RWPE2 (cell line): ENCODE measurements at places on chromosomes 5 and 9.

GRCh38 chr9:108100571-108100970 lies 611.0 kb upstream of the KLF4 start:
- no peak overlapping the region for H3K27ac ChIP-seq
- DNase-seq, result no peak
- H3K36me3 ChIP-seq, result no peaks in the 10 kb centered on the region
- no peaks in the 10 kb centered on the region for H3K27me3 ChIP-seq

DNA sequence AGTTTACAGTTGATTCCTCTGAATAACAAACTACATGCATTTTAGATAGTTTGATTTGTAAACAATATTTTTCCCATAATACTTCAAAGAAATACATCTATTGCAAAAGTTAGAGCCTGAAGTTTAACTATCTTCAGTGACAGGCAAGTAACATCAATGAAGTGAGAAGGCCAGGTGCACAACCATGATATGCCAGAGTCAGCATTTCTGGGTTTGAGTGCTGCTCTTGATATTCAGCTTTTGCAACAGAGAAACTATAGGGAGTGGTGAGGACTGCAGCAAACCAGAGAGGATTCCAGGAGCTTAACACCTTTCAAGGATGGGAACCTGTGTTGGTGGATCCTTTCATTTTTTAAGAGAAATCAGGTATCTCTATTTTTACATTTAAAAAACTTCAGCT lies 79.4 kb upstream of the RASEF start:
- H3K27ac ChIP-seq, result no peak overlapping the region
- H3K27me3 ChIP-seq, result no peaks in the 10 kb centered on the region
- no peak overlapping the region for H3K4me3 ChIP-seq
- H3K4me1 ChIP-seq, result no peaks in the 10 kb centered on the region

GRCh38 chr5:65876970-65877369 lies 49.4 kb upstream of the ERBIN start:
- H3K27me3 ChIP-seq, result no peaks in the 10 kb centered on the region
- no peak overlapping the region for H3K4me3 ChIP-seq
- no peak overlapping the region for H3K27ac ChIP-seq
- DNase-seq, result no peak

DNA sequence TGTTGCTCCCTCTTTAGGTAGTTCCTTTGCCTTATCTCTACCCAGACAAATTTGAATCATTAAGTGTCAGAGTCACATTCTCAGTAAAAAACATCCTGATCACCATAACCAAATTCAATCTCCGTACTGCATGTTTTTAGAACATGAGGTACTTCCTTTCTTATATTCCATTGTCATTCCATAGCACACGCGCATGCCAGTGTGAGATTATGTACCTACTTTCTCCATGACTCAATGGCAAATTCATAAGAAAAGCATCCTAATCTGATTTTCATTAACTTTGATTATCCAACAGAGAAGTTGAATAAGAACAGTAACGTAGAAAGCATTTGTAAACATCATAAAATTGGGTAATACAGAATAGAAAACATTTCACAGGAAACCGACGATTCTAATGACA lies 1118.6 kb upstream of the CDH9 start:
- no peak overlapping the region for H3K4me3 ChIP-seq
- DNase-seq, result no peak
- H3K27me3 ChIP-seq, result no peaks in the 10 kb centered on the region
- H3K27ac ChIP-seq, result no peak overlapping the region
- H3K36me3 ChIP-seq, result no peaks in the 10 kb centered on the region

GRCh38 chr9:17744786-17745185 lies 165.9 kb downstream of the SH3GL2 start:
- no peak overlapping the region for H3K4me3 ChIP-seq
- H3K36me3 ChIP-seq, result no peaks in the 10 kb centered on the region
- no peak for DNase-seq
- H3K27me3 ChIP-seq, result no peaks in the 10 kb centered on the region
- H3K4me1 ChIP-seq, result no peaks in the 10 kb centered on the region
- H3K27ac ChIP-seq, result no peak overlapping the region

DNA sequence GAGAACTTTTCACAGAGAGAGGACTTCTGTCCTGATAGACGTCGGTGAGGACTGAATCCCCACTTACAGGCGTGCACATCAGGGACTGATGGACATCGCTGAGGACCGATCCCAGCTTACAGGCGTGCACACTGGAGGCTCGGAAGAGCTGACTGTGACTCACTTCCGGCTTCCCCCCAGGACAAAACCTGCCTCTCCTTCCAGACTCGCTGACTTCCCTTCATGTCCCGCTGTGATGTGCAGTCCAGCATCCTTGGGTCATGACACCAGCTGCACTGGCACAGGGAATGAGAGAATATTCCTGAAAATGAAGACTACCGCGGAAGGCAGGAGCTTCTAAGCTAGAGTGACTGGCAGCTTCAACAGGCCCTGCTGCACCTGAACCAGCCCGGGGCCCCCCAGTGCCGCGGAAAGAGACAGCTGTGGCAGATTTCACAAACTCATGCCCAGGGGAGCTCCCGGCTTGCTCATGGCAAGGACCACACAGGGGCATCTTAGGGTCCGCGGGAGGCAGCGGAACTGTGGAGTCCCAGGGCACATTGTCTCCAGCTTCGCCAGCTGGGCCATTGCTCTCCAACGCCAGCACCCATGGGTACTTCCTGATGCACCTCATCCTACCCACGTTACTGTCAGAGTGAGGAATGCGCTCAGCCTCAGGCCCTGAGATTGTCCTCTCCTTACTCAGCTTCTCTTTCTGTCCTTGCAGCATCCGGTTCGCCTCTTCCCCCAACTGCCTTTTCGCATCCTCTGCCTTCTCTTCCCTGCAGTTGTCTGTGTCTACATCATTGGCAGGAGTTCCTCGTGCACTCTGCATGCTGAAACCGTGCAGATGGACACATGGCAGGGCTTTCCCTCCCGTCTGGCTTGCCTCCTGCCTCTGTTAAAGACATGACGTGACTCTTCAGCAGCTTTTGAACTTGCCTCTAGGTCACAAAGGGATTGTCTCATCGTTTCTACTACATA lies 29.5 kb downstream of the SURF6 start:
- no peaks in the 10 kb centered on the region for H3K36me3 ChIP-seq
- H3K4me1 ChIP-seq, result no peaks in the 10 kb centered on the region
- DNase-seq, result no peak
- no peak overlapping the region for H3K4me3 ChIP-seq
- no peaks in the 10 kb centered on the region for H3K27me3 ChIP-seq

GRCh38 chr5:66410122-66410521 lies 186.1 kb upstream of the MAST4 start:
- no peak for DNase-seq
- H3K27ac ChIP-seq, result no peak overlapping the region
- peaks cover 4% of the 10 kb centered on the region for H3K27me3 ChIP-seq
- H3K4me1 ChIP-seq, result no peaks in the 10 kb centered on the region
- H3K4me3 ChIP-seq, result no peak overlapping the region
